SW 1271 (cell line): ENCODE measurements at places on chromosomes 3 and 15.
A peak's percentile ranks its signal among the peaks of the same experiment; 100 is the strongest.

- DNase-seq = no peak
Measured at GRCh38 chr15:63240109-63240508, 37.3 kb upstream of the APH1B start.

DNA sequence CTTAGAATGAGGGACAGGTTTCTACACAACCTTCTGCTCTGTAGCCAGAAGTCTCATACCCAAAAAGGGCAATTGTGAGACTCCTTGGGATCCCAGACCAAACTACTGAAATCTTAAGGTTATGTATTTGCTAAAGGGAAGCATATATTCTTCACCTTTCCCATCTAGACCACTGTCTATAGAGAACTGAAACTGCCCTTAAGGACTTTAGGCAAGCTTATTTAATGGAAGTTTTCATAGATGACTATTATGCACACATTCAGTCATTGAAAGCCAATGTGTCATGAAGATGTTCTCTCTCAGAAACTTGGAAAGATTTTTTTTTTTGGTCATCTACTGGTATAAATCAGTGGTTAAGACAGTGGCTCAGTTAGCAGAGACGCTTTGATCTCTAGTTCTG, 365.3 kb downstream of the MCTP2 start:
- DNase-seq = no peak

DNA sequence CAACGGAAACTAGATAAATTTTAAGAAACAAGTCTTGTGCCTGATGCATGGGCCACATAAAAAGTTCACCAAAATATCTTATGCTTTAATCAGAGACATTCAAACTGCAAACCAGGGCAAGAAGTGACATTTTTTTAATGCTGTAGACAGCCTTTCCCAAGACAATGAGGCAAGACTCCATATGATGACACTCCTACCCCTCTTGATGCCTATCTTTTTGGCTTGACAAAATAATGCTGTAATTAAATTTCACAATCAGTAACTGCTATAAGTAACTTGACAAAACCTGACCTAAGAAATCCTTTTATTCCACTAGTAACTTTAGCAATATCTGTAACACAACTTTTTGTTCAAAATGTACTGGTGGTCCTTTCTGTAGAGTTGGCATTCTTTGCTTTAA, 48.7 kb downstream of the ECT2 start:
- no peak for DNase-seq

- DNase-seq = no peak
Measured at GRCh38 chr3:81788610-81789009, 27.2 kb upstream of the GBE1 start.

DNA sequence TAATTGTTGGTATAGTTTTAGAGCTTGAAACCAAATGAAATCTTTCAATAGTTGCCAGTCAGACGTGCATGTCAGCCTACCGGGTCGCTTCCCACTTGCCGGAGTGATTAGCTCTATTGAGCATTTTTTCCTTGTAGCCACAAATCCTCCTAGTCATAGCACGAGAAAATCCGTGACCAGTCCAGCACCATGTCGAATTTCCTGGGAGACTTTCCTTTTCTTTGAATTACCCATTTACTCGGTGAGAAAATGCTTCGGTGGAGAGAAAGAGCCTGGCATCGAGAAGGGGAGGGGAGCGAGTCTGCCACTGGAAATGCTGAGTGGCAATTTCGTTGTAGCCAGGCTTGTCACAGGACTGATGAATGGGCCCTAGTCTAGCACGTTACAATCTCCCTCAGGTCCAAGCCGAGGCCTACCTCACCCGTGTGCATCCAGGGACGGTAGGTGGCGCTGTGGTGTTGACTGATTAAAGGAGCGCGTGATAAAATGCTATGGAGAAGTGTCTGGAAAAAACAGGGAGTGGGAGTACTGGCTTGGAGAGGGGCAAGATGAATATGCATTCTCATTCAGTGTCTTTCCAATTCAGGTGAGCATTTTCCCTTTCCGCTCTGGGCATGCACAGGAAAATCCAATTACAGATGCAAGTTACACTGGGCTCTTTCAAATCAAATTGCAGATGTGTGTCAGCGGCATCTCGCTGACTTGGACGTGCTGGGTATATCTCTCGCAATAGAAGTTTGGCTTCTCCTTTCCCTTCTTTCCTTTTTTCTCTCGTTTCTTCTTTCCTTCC, 238.8 kb downstream of the EDEM1 start:
- DNase-seq = peak; percentile 70

GRCh38 chr3:16768956-16769355, 115.8 kb upstream of the PLCL2 start:
- DNase-seq = no peak

GRCh38 chr3:123683505-123684154, 98.8 kb upstream of the HACD2 start:
- no peak for DNase-seq

- no peak for DNase-seq
Measured at GRCh38 chr15:58520936-58521292, 89.1 kb downstream of the LIPC start.

DNA sequence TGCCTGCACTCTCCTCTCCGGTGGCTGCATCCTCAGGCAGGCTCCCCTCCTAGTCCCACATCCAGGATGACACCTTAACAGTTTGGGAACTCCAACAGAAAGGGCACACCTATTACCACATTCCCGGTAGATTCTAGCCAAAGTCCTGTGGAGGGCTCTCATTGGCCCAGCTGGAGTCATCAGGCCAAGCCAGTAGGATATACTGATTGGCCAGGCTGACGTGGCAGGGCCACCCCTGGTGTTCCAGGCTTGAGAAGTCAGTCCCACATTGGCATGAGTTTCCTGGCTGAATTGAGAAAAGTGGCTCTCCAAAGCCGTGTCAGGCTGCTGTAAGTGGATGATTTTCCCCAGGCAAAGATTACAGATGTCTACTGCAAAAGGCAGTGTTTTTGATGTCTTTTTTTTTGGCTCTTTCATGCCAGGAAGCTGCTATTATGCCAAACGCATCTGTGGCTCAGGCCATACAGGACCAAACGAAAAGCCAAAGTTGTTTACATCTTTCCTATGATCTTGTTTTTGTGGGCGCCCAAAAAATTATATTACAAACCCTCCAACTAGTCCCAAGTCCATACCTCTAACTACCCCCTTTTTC, 6.6 kb upstream of the BLM start:
- no peak for DNase-seq

DNA sequence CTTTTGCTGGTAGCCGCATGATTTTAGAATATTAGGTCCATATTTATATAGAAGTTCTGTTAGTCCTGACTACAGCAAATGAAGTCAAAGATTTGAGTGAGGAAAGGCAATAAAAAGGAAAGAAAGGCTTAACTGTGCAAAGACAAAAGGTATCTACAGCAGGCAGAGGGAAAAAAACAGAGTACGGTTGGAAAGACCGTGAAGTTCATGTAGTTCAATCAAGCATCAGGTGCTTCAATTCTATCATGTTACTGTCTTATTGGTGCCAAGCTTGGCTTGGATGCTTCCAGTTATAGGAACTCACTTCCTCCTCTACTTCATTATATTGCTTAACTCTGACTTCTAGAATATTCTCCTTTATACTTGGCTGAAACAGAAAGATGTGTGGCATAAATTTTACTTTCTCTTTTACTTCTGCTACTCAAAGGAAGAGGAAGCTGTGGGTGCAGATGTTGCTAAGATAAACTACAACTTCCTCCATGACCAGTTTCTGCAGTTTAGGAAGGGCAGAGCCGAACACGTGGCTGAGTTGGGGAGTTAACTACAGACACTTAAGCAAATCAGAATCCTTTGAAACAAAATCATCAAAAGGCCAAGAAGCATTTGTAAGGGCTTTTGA, 72.6 kb upstream of the ZBED2 start:
- no peak for DNase-seq

DNA sequence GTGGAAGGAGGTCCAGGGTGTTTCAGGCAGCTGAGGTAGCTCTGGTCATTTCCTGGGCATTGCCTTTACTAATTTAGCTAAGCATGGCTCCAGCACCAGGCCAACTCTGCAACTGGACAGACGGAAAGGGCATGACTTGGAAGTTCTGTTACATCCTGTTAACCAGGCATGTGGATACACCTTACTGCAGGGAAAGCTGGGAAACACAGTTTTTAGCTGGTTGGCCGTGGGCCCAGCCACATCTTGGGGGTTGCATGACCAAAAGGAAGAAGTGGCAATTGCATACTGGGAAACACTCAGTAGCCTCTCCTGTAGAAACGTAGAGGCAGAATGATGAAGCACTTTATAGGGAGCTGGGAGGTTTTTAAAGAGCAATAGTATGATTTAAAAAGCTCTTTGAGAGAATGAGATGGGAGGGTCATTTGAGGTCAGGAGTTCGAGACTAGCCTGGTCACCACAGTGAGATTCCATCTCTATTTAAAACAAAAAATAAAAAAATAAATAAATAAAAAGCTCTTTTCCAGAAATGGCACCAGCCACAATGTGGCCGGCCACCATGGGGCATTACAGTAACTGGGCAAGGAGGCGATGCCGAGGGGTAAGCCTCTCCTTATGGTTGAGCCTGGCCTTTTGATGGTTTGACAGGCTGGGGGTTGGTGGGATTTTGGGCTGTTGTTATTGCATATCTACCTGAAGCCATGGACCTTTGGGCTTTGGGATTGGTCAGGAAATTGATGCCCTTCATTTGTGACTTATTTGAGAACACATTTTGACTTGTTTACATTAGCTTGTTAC, 28.6 kb downstream of the TRAK1 start:
- no peak for DNase-seq

- no peak for DNase-seq
Measured at GRCh38 chr3:107644631-107645030, 121.9 kb downstream of the BBX start.

DNA sequence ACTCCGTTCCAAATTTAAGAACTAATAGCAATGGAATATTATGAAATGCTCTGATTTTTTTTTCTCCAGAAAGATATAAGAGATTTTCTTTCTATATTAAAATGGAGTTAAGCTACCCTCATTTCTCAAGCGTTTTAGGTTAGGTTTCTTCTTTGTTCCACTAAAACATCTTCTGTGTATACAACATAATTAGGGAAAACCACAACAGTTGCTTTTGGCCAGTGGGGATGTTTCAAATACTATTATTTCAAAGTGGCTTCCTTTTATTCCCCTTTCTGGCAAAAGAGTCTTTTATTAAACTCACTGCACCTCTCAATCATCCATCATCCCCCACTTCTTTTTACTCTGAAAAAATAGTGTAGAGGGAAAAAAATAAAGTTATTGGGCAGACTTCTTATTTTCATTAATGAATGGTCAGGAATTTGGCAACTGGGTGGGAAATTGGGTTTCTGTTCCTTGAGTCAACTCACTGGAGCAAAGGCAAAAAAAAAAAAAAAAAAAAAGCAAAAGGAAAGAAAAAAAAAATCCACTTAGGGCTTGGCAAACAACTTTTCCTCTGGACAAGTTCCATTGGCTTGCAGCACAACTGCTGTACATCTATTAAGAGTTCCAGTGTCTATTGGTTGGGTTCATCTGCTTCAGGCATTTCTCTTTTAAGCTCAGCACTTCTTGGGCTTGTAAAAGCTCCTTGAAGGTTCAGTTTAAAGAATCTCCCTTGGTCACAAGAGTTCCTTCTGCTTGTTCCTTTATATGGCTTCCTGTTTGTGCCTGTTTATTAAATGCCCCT, 963.4 kb downstream of the ROBO1 start:
- no peak for DNase-seq

- DNase-seq = no peak
Measured at GRCh38 chr3:172973799-172974198, 167.2 kb downstream of the SPATA16 start.

DNA sequence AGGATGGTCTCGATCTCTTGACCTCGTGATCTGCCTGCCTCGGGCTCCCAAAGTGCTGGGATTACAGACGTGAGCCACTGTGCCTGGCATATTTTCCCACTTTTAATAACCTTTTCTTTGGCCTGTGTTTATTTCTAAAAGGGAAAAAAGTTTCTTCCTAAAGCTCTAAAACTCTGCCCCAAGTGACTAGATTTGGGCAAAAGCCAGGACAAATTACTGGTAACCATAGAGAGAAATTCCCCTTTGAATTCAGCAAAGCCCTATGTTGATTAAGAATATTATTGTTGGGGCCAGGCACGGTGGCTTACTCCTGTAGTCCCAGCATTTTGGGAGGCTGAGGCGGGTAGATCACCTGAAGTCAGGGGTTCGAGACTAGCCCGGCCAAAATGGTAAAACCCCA, 11.5 kb upstream of the TRPM7 start:
- no peak for DNase-seq

- DNase-seq = no peak
Measured at GRCh38 chr3:120281261-120281660, 3.8 kb downstream of the GPR156 start.

DNA sequence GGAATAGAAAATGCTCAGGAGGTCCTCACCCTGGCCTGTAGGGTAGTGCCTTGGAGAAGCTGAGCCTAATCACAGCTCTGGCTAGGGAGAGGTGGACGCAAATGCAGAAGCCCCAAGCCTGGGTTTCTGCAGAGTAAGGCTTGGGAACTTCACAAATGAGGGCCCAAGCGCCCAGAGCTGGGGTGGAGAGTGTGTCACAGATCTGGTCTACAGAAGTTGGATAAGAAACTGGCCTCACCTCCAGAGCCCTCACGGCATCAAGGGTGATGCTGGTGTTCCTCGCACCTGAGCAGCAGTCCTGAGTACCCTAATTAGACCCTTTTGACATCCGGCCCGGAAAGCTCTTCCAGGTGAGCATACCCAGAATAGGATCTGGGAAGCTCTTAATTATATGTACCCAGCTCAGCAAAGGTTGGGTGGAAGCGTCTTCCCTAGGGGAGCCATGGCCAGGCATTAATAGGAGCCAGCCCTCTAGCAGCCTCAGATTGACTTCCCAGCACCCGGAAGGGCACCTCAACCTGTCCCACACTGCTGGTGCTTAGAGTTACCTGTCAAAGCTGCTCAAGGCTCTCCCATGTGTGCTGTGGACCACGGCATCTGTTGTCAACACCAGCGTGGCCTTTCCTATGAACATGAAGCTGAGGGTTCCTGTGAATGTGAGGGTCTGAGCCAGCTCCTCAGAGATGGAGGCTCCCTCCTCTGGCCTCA, 31.8 kb downstream of the RBM5 start:
- DNase-seq = no peak

DNA sequence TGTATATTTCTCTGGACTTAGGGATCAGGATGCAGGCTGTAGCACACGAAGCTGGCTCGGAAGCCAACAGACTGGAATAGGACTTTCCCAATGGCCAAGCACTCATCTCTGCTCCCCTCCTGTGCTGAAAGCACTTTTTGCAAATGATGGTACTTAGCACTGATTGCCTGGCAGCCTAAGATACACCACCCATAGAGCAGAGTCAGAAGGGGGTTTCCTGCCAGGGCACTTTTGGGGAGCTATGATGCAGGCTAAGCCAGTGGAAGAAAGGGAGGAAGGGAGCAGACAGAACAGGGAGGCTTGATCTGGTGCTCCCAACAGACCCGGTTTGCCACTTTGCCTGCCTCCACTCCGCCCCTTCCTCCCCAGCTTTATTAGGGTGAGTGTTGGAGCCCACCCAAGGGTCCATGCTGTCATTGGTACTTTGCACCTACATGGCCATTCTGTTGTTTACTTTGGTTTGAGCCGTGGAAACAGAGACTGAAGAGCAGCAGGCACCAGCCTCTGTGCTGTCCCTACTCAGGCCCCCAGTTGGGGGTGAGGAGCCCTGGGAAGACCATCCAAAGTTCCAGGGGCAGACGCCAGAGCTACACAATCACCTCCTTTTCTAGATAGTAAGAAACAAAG, 15.9 kb downstream of the BSN start:
- DNase-seq = no peak
